ENCODE measurements at places on chromosomes 4 and X.

DNA sequence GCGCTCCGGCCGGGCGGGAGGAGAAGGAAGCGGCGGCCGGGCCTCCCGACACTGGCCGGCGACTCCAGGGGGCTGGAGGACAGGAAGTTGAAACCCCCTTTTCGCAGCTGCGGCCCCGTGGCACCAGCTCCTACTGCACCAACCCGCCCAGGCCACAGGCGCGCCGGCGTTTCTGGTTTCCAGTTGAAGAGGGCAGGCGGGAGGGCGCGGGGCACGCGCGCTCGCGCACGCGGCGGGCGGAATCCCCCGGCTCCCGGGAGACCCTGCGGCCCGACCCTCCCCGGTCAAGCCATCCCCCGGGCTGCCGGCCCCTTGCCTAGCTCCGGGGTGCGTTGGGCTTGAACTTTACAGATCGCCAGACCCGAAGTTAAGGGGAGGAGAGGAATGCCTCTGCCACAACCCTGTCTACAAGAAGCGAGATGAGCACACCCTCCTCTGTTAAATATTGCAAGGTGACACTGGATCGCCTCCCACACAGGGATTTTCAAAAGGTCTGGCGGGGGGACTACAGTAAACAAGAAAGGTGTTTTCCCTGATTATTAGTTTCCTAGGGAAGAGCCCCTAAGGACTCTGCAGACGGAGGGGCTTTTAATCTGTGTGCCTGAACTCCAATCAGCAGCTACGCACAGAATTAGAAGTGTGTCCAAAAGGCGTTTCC is 1.4 kb downstream of the ELOVL6 start:
- DNase-seq, result peak; percentile 78
- no peaks in the 10 kb centered on the region for H3K27me3 ChIP-seq
- no peaks in the 10 kb centered on the region for H3K4me1 ChIP-seq

- H3K36me3 ChIP-seq, result no peaks in the 10 kb centered on the region
- no peak for DNase-seq
- H3K4me1 ChIP-seq, result no peaks in the 10 kb centered on the region
- H3K27ac ChIP-seq, result no peak overlapping the region
Observed at GRCh38 chrX:125004799-125005198, 314.9 kb upstream of the TEX13C start.

DNA sequence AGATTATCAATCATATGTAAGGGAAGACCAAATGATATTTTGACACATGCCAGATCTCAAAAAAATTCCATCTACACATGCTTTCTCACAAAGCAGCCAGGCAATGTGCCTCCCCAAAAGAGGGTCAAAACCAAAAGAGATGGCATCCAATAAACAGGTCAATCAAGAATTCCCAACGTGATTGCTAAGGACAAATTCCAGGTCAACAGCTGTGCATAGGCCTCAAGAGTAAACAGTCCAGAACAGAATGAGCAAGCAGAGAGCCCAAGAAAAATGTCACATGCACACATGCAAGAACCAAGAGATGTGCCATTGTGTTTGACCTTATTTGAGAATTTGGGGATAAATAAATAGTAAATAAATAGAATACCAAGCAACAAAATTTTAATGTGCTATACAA is 136.7 kb downstream of the APBB2 start:
- H3K27ac ChIP-seq, result no peak overlapping the region
- peaks cover 9% of the 10 kb centered on the region for H3K4me1 ChIP-seq
- no peak for DNase-seq
- no peaks in the 10 kb centered on the region for H3K36me3 ChIP-seq

DNA sequence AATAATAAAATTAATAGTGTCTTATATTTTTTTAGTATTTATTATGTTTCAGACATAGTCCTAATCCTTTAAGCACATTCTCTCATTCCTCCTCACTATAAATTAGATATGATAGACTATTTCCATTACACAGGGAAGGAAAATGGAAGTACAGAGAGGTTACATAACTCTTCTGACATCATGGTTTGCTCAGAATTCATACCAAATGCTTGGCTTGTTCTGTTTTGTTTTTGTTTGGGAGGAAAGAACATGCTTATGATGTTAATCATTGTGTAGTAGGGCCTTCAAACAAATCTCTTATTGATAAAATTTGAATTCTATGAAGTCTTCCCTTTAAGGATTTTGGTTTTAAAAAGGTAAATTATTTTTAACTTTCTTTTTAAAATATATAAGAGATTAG is 59.5 kb downstream of the RXFP1 start:
- DNase-seq, result no peak
- no peaks in the 10 kb centered on the region for H3K27me3 ChIP-seq
- no peaks in the 10 kb centered on the region for H3K4me1 ChIP-seq
- H3K27ac ChIP-seq, result no peak overlapping the region

- no peak for DNase-seq
- peaks cover 41% of the 10 kb centered on the region for H3K4me1 ChIP-seq
- no peak overlapping the region for H3K27ac ChIP-seq
- H3K36me3 ChIP-seq, result no peaks in the 10 kb centered on the region
- no peaks in the 10 kb centered on the region for H3K27me3 ChIP-seq
- H3K4me3 ChIP-seq, result peak overlapping the region; percentile 11
Observed at GRCh38 chr4:127968586-127968985, 3.4 kb downstream of the ABHD18 start.

- H3K4me3 ChIP-seq, result no peak overlapping the region
- no peak overlapping the region for H3K27ac ChIP-seq
- peaks cover 14% of the 10 kb centered on the region for H3K4me1 ChIP-seq
- H3K27me3 ChIP-seq, result no peaks in the 10 kb centered on the region
- DNase-seq, result no peak
- no peaks in the 10 kb centered on the region for H3K36me3 ChIP-seq
Observed at GRCh38 chr4:140250989-140251552, 97.1 kb upstream of the MAML3 start.

GRCh38 chrX:111309083-111309482 is 38.8 kb upstream of the CAPN6 start:
- no peaks in the 10 kb centered on the region for H3K36me3 ChIP-seq
- H3K4me3 ChIP-seq, result no peak overlapping the region
- H3K27me3 ChIP-seq, result peaks cover 24% of the 10 kb centered on the region
- no peak for DNase-seq

DNA sequence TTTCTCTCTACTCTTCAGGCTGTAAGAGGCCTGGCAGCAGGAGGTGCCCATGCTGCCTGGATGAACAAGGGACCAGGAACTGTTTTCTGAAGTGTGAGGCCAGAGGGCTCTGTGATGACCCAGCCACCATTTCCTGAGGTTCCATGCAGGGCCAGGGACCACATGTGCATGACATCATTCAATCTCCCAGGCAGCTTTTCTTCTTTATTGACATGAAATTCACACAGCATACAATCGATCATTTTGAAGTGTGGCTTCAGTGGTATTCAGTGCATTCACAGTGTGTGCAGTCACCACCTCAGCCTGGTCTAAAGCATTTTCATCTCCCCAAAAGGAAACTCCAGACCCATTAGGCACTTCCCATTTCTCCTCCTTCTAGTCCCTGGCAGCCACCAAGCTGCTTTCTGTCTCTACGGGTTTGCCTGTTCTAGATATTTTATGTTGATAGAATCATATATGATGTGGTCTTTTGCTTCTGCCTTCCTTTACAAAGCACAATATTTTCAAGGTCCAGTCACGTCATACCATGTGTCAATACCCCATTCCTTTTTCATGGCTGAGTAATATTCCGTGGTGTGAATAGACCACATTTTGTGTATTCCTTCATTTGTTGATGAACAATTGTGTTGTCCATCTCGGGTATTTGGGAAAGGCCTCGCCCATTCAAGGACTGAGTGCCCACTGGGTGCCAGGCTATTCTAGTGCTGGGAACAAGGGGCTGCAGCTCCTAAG is 93.1 kb downstream of the PSAPL1 start:
- no peak overlapping the region for H3K27ac ChIP-seq
- H3K36me3 ChIP-seq, result no peaks in the 10 kb centered on the region

DNA sequence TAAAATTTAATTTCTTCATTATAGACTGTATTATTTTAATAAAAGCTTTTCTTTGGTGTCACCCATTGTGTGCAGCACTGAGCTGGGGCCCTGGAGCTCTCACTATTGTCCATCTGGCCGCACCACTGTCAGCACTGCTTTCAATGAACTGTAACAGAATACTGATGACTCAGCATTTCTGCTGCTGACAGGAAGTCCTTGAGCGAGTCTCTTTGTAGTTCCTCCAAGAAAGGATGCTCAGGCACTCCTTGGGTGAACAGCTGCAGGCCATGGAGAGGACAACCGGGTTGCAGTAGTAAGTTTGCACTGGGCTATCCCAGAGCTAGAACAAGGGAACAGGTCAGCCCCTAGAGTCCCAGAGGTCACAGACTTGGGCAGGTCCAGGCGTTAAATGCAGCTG is 81.6 kb downstream of the SORBS2 start:
- peak overlapping the region; percentile 86 for H3K27ac ChIP-seq
- H3K36me3 ChIP-seq, result peaks cover 25% of the 10 kb centered on the region
- peaks cover 54% of the 10 kb centered on the region for H3K4me1 ChIP-seq

- no peak overlapping the region for H3K4me3 ChIP-seq
- H3K36me3 ChIP-seq, result no peaks in the 10 kb centered on the region
- H3K27ac ChIP-seq, result no peak overlapping the region
- no peak for DNase-seq
- H3K4me1 ChIP-seq, result peaks cover 4% of the 10 kb centered on the region
- H3K27me3 ChIP-seq, result peaks cover 45% of the 10 kb centered on the region
Observed at GRCh38 chr4:186557061-186557460, 1.7 kb upstream of the MTNR1A start.

GRCh38 chr4:175106301-175106700 is 188.1 kb downstream of the ADAM29 start:
- no peak for DNase-seq
- no peaks in the 10 kb centered on the region for H3K4me1 ChIP-seq
- no peaks in the 10 kb centered on the region for H3K27me3 ChIP-seq
- no peak overlapping the region for H3K27ac ChIP-seq

DNA sequence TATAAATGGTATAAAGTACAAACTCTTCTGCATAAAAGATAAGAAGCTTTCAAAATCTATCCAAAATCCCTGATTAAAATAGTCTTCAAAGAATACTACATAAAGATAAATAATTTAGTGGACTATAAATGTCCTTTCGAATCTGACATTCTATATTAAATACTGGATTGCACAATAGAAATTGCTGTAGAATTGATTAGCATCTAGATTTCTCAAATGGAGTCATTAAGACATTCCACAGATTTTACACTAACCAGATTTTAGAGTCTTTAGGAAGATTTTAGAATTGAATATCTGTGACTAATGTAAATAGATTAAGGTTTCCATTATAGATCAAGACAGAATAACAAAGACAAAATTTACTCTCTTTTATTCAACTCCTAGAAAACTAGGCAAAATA is 663.9 kb downstream of the STPG2 start:
- no peak for DNase-seq
- no peaks in the 10 kb centered on the region for H3K4me1 ChIP-seq
- H3K27me3 ChIP-seq, result no peaks in the 10 kb centered on the region
- H3K4me3 ChIP-seq, result no peak overlapping the region

DNA sequence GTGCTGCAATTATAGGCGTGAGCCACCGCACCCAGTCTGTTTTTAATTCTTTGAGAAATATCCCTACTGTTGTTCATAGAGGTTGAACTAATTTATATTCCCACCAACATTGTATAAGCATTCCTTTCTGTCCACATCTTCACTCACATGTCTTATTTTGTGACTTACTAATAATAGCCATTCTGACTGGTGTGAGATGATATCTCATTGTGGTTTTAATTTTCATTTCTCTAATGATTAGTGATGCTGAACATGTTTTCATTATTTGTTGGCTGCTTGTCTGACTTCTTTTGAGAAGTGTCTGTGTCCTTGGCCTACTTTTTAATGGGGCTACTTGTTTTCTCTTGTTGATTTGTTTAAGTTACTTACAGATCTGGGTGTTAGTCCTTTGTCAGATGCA is 310.9 kb upstream of the MAOA start:
- H3K27me3 ChIP-seq, result no peaks in the 10 kb centered on the region
- no peaks in the 10 kb centered on the region for H3K36me3 ChIP-seq
- no peak overlapping the region for H3K27ac ChIP-seq
- DNase-seq, result no peak
- no peaks in the 10 kb centered on the region for H3K4me1 ChIP-seq

DNA sequence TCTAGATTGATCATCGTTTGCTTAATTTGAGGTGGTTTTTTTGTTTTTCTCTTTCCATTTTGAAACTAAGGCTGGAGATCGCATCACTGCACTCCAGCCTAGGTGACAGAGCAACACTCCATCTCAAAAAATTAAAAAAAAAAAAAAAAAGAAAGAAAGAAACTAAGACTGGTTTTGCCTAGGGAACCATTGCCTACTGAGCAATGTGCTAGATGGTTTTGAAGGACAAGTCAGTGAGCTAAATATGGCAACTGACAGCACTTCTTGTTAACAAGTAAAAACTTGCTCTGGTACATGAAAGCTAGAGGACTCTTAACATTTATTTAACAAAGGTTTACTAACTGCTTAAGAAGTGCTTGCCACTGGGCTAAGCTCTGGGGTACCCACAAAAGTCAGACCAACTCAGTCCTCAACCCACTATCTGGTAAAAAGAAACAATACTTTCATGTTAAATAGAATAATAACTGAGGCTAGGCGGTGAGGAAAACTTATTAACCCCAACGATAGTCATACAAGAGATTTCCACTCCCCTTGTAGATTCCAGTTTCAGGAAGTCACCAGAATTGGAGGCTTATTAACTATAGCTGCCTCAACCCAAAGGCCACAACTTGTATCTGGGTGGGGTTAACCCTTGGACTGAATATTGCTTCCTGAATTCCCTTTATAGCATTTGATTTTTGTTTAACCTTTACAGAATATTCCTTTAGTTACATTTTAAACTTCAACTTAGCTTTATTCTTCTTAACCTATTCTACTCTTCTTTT is 111.6 kb downstream of the FRYL start:
- H3K4me1 ChIP-seq, result peaks cover 57% of the 10 kb centered on the region
- H3K27ac ChIP-seq, result peak overlapping the region; percentile 65
- no peak for DNase-seq
- no peaks in the 10 kb centered on the region for H3K36me3 ChIP-seq
- no peaks in the 10 kb centered on the region for H3K27me3 ChIP-seq

DNA sequence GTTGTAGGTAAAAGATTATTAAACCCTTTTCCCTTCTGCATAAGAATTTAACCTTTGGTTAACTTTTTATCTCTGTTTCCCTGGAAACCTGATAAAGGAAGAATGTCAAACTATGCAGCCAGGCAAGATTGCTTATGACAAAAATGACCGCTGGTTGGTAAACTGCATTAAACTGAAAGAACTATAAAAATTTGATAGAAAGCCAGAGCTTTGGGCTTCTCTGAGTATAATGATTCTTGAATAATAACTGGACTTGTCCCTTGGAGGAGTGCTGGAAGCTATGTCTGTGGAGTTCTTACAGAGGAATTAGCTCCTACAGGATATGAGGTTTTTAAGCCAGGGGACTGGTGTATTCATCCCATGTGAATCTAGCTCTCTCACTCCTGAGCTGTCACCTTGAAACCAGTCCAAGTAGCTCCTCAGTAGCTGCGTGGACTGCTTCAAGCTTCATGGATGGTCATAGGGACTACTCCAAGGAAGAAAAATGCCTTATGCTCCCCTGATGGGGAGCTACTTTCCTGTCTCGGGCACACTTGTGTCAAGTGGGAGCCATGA is 52.0 kb downstream of the RASL11B start:
- DNase-seq, result no peak
- no peaks in the 10 kb centered on the region for H3K36me3 ChIP-seq
- peaks cover 22% of the 10 kb centered on the region for H3K4me1 ChIP-seq
- H3K27ac ChIP-seq, result peak overlapping the region; percentile 27
- no peak overlapping the region for H3K4me3 ChIP-seq

Data from heart left ventricle (tissue), 16 donors.